ENCODE measurements at places on chromosomes 3 and 15. TPM values are rescaled to one million over a fixed set of nuclear protein-coding genes. Genes with fewer than 3 reads are reported as not detected.

LARP6 gene
- 20.5 TPM for total RNA-seq

SEMA3B gene
- total RNA-seq, result 2.9 TPM

GOLGA8K gene
- 1.8 TPM for total RNA-seq

SLC22A14 gene
- not detected for total RNA-seq

GRCh38 chr3:44920081-44920480 is 45.7 kb downstream of the TGM4 start:
- no peak overlapping the region for H3K4me3 ChIP-seq
- no peak for DNase-seq
- peaks cover 11% of the 10 kb centered on the region for H3K4me1 ChIP-seq
- H3K27ac ChIP-seq, result no peak overlapping the region
- peaks cover 5% of the 10 kb centered on the region for H3K36me3 ChIP-seq
- H3K27me3 ChIP-seq, result no peaks in the 10 kb centered on the region

DNA sequence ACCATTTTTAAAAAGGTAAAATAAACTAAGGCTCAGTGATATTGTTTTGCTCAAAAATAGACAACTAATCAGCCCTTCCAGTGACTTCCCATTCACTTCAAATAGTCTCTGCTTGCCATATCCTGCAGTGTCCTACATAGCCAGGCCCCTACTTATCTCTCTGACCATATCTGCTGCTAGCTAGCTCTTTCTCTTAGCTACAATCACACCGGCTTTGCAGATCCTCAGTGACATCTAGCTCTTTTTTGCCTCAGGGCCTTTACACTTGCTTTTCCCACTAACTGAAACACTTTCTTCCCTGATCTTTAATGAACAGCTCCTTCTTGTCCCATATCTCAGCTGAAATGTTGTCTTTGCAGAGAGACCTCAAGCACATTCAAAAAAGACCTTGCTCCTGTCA is 161.3 kb downstream of the IL5RA start:
- H3K4me3 ChIP-seq, result no peak overlapping the region
- no peaks in the 10 kb centered on the region for H3K4me1 ChIP-seq
- peaks cover 2% of the 10 kb centered on the region for H3K27me3 ChIP-seq
- no peak overlapping the region for H3K27ac ChIP-seq

GRCh38 chr3:50211930-50212329 is 6.9 kb downstream of the SLC38A3 start:
- H3K4me1 ChIP-seq, result peaks cover 5% of the 10 kb centered on the region
- H3K4me3 ChIP-seq, result no peak overlapping the region
- H3K27me3 ChIP-seq, result peaks cover 15% of the 10 kb centered on the region
- peak overlapping the region; percentile 50 for H3K27ac ChIP-seq
- no peak for DNase-seq
- H3K36me3 ChIP-seq, result no peaks in the 10 kb centered on the region

DNA sequence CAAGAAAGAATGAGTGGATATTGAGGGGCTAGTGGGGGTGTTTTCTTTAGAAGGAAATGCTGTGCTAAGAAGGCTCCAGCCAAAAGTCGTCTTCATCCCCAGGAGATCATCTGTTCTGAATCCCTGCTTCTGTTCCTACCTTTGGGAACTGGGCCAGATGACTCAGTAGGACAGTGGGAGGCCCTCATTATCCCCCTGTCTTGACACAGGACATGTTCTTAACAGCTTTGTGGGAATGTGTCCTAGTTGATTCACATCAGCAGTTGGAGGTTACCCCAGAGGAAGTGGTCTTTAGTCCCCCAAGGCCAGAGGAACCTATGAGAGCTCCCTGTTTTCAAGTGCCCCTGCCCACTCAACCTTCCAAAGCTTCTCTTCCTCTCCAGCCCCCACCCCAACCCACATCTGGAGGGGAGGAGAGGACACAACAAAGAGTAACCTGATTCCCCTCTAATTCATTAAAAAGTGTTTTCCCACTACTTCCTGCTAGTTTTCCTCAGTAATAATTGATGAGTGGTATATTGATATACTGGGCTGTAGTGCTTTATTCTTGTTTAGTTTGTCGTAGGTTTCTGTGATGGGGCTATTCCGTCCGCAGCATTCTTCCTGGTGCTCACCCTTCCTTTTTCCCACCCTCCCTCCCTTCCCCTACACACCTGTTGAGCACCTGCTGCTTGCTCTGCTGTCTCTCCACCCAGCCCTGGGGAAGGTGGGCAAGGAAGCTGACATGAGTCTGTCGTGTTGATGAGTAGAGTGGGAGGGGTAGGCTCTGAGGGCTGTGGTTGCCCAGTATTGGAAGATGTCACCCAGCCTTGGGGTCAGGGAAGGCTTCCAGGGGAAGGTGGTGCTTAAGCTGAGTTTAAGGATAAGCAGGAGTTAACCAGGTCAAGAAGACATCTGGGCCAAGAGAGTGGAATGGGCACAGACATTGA is 9.3 kb downstream of the PXYLP1 start:
- DNase-seq, result no peak
- no peak overlapping the region for H3K4me3 ChIP-seq
- no peak overlapping the region for H3K27ac ChIP-seq
- H3K36me3 ChIP-seq, result peaks cover 6% of the 10 kb centered on the region
- no peaks in the 10 kb centered on the region for H3K27me3 ChIP-seq

DNA sequence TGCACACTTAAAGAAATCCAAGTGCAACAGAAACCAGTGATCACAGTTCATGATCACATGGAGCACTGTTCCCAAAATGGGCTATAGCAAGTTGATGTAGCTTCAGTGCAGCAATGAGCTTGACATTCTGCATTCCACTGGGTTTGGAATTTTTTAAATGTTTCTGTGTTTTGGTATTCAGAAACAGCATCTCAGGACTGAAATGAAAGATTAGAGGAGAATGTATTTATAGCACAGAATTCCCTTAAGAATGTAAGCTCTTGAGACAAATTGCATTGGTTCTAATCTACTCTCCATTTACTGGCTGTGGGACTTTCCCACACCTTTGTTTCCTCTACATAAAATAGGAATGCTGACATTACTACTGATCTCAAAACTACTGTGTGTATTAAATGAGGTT is 162.7 kb downstream of the FGF12 start:
- no peak for DNase-seq
- H3K4me1 ChIP-seq, result no peaks in the 10 kb centered on the region
- H3K36me3 ChIP-seq, result no peaks in the 10 kb centered on the region
- H3K4me3 ChIP-seq, result no peak overlapping the region
- no peak overlapping the region for H3K27ac ChIP-seq

GRCh38 chr3:32843510-32844321 is 25.9 kb downstream of the TRIM71 start:
- DNase-seq, result no peak
- H3K4me1 ChIP-seq, result peaks cover 88% of the 10 kb centered on the region
- peak overlapping the region; percentile 68 for H3K27ac ChIP-seq
- peak overlapping the region; percentile 23 for H3K4me3 ChIP-seq
- peaks cover 2% of the 10 kb centered on the region for H3K36me3 ChIP-seq

GRCh38 chr3:152458376-152459117 is 189.8 kb downstream of the MBNL1 start:
- no peak overlapping the region for H3K27ac ChIP-seq
- H3K4me1 ChIP-seq, result peaks cover 9% of the 10 kb centered on the region
- peaks cover 16% of the 10 kb centered on the region for H3K36me3 ChIP-seq
- H3K4me3 ChIP-seq, result no peak overlapping the region
- no peaks in the 10 kb centered on the region for H3K27me3 ChIP-seq

DNA sequence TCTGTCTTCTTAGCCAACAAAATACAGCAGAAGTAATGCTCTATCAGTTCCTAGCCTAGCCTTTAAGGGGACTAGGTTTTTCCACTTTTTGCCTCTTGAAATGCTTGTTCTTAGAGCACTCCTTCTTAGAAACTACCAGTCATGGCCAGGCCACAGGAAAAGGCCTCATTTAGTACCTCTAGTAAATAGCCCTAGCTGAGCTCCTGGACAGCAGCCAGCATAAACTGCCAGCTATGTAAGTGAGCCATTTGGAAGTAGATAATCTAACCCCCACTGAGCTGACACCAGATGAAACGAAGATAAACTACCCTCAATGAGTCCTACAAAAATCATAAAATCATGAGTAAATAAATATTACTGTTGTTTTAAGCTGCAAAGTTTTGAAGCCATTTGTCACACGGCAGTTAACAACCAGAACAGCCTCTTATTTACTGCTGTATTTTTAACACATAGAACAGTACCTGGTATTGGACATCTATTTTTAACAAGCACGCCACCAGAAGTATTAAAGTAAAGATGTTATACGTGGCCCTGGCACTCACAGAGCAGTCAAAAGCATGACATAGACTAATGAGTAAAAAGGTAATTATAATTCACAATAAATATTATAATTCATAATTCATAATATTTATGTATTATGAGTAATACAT is 12.0 kb downstream of the TBC1D5 start:
- H3K4me1 ChIP-seq, result no peaks in the 10 kb centered on the region
- no peak overlapping the region for H3K27ac ChIP-seq
- H3K36me3 ChIP-seq, result peaks cover 42% of the 10 kb centered on the region
- no peak overlapping the region for H3K4me3 ChIP-seq
- DNase-seq, result no peak

Measured in neural crest cell (in vitro differentiated cells).